ENCODE measurements at places on chromosomes 3 and 15. TPM values are rescaled to one million over a fixed set of nuclear protein-coding genes. Genes with fewer than 3 reads are reported as not detected.

- H3K4me1 ChIP-seq = peaks cover 22% of the 10 kb centered on the region
- DNase-seq = no peak
- no peaks in the 10 kb centered on the region for H3K27me3 ChIP-seq
- no peak overlapping the region for H3K27ac ChIP-seq
Observed at GRCh38 chr15:68643216-68643830, 64.5 kb downstream of the CORO2B start.

- no peak for DNase-seq
- H3K4me3 ChIP-seq = peak overlapping the region; percentile 34
- no peaks in the 10 kb centered on the region for H3K27me3 ChIP-seq
Observed at GRCh38 chr15:85010386-85011159, 28.9 kb downstream of the PDE8A start.

GRCh38 chr3:46214751-46215352 lies 6.7 kb upstream of the CCR1 start:
- H3K27ac ChIP-seq = no peak overlapping the region
- H3K36me3 ChIP-seq = no peaks in the 10 kb centered on the region
- H3K4me1 ChIP-seq = no peaks in the 10 kb centered on the region
- no peak for DNase-seq
- H3K27me3 ChIP-seq = no peaks in the 10 kb centered on the region
- no peak overlapping the region for H3K4me3 ChIP-seq

GRCh38 chr3:155193868-155194267 lies 99.6 kb downstream of the STRIT1 start:
- no peaks in the 10 kb centered on the region for H3K36me3 ChIP-seq
- H3K27ac ChIP-seq = no peak overlapping the region
- no peaks in the 10 kb centered on the region for H3K4me1 ChIP-seq
- no peak overlapping the region for H3K4me3 ChIP-seq
- DNase-seq = no peak

DNA sequence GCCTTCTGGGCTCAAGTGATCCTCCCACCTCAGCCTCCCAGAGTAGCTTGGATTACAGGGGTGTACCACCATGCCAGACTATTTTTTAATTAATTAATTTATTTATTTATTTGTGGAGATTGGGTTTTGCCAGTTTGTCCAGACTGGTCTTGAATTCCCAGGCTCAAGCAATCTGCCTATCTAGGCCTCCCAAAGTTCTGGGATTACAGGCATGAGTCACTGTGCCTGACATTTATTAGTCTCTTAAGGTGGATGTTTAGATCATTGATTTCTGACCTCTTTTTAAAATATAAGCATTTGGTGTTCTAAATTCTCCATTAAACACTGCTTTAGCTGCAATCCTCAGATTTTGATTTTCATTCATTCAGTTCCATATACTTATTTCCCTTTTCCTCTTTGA lies 15.6 kb downstream of the FBXW12 start:
- no peak for DNase-seq
- no peaks in the 10 kb centered on the region for H3K36me3 ChIP-seq
- no peaks in the 10 kb centered on the region for H3K4me1 ChIP-seq
- no peak overlapping the region for H3K27ac ChIP-seq
- H3K27me3 ChIP-seq = no peaks in the 10 kb centered on the region

DNA sequence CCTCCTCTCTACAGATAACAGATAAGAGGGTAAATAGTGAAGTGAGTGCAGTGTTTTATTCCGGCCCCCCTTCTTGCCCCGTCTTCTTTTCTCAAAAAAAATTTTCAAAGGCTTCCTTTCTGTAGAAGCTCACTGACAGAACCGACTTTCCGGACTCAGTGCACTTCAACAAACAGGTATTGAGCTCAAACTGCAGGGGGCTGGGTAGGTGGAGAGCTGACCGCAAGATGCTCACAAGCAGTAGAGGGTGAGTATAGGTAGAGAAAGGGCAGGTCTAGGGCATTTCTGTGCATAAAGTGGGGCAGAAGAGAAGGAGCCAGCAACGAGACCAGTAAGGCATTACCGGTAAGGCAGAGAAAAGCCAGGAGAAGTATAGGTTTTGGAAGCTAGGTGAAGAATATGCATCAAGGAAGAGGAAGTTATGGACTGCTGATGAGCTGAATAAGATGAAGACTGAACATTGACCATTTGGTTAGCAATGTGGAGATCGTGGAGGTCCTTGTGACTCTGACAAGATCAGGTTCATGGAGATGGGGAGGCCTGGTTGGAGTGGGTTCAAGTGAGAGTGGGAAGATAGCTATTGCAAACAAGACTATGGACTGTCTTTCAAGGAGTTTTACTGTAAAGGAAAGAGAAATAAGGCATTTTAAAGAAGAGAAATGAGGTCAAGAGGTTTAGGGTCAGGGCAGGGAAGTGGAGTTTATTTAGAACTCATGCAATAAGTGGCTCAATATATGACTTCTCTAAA lies 97.4 kb downstream of the ST6GAL1 start:
- H3K36me3 ChIP-seq = no peaks in the 10 kb centered on the region
- H3K27ac ChIP-seq = no peak overlapping the region
- H3K27me3 ChIP-seq = no peaks in the 10 kb centered on the region
- H3K4me3 ChIP-seq = no peak overlapping the region
- peaks cover 35% of the 10 kb centered on the region for H3K4me1 ChIP-seq

GRCh38 chr15:31014608-31014925 lies 23.1 kb upstream of the MTMR10 start:
- H3K4me3 ChIP-seq = no peak overlapping the region
- H3K27ac ChIP-seq = no peak overlapping the region
- no peak for DNase-seq
- no peaks in the 10 kb centered on the region for H3K36me3 ChIP-seq
- H3K4me1 ChIP-seq = no peaks in the 10 kb centered on the region

DNA sequence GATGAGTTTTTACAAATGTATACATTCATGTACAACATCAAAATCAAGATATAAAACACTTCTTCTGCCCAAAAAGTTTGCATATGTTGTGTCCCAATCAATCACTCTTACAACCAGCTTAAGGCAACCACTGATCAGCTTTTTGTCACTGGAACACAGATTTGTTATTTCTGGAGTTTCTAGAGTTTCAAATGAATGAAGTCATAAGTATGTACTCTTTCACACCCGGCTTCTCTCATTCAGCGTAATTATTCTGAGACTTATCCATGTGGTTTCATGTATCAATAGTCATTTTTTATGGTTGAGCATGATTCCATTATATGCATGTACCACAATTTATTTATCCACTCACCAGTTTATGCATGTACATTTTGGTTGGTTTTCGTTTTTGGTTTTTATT lies 53.0 kb upstream of the CORO2B start:
- no peak overlapping the region for H3K27ac ChIP-seq
- peaks cover 13% of the 10 kb centered on the region for H3K4me1 ChIP-seq
- H3K36me3 ChIP-seq = no peaks in the 10 kb centered on the region
- no peaks in the 10 kb centered on the region for H3K27me3 ChIP-seq
- H3K4me3 ChIP-seq = no peak overlapping the region

FBXW12 gene
- not detected for total RNA-seq

TLR9 gene
- total RNA-seq = not detected

DNA sequence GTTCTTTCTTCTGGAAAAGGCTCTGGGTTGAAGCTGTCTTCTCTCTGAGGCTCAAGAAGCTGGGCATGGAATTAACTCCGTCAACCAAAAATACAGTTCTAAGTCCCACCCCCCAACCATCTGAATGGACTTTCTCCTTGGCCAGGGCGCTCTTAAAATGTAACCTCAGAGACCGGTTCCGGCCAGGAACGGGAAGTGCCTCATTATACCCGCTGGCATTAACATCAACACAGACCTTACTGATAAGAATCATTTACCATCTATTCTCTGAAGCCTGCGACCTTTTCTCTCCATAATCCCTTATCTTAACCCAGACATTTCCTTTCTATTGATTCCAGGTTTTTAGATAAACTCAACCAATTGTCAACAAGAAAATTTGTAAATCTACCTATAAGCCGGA lies 64.7 kb downstream of the ATP1B3 start:
- H3K27ac ChIP-seq = no peak overlapping the region
- H3K4me3 ChIP-seq = no peak overlapping the region
- no peaks in the 10 kb centered on the region for H3K27me3 ChIP-seq
- peaks cover 7% of the 10 kb centered on the region for H3K4me1 ChIP-seq

- no peaks in the 10 kb centered on the region for H3K36me3 ChIP-seq
- H3K4me3 ChIP-seq = no peak overlapping the region
- no peak for DNase-seq
- H3K4me1 ChIP-seq = no peaks in the 10 kb centered on the region
Observed at GRCh38 chr15:26632500-26632899, 140.4 kb downstream of the GABRB3 start.

DNA sequence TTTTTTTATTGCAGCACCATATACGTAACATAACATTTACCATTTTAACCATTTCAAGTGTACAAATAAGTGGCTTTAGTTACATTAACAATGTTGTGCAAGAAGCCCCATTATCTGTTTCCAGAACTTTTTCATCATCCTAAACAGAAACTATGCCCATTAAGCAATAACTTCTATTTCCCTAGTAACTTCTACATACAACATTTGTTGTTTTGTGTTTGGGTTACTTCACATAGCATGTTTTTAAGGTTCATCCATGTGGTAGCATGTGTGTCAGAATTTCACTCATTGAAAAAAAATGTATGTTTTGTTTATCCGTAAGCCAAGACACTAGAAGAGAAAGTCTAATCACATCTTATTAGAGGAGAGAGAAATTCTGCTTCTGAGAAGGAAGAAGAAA lies 450.5 kb upstream of the PDZRN3 start:
- H3K4me1 ChIP-seq = no peaks in the 10 kb centered on the region
- no peaks in the 10 kb centered on the region for H3K36me3 ChIP-seq
- H3K27me3 ChIP-seq = no peaks in the 10 kb centered on the region

CACNA2D3 gene
- 3.2 TPM for total RNA-seq

GRCh38 chr3:16432714-16433113 lies 80.8 kb downstream of the RFTN1 start:
- H3K27ac ChIP-seq = no peak overlapping the region
- no peaks in the 10 kb centered on the region for H3K36me3 ChIP-seq
- H3K4me3 ChIP-seq = no peak overlapping the region
- no peaks in the 10 kb centered on the region for H3K27me3 ChIP-seq
- H3K4me1 ChIP-seq = peaks cover 18% of the 10 kb centered on the region
- DNase-seq = no peak

GRCh38 chr15:25508369-25509002 lies 69.7 kb upstream of the UBE3A start:
- no peak overlapping the region for H3K4me3 ChIP-seq
- H3K36me3 ChIP-seq = no peaks in the 10 kb centered on the region
- no peaks in the 10 kb centered on the region for H3K27me3 ChIP-seq
- peaks cover 28% of the 10 kb centered on the region for H3K4me1 ChIP-seq

GRCh38 chr3:129812589-129812988 lies 80.9 kb downstream of the TMCC1 start:
- H3K4me3 ChIP-seq = no peak overlapping the region
- no peaks in the 10 kb centered on the region for H3K27me3 ChIP-seq
- no peaks in the 10 kb centered on the region for H3K4me1 ChIP-seq
- no peak for DNase-seq
- no peak overlapping the region for H3K27ac ChIP-seq
- no peaks in the 10 kb centered on the region for H3K36me3 ChIP-seq

GRCh38 chr15:47397655-47398054 lies 319.6 kb upstream of the SEMA6D start:
- no peak overlapping the region for H3K27ac ChIP-seq
- H3K36me3 ChIP-seq = no peaks in the 10 kb centered on the region
- H3K4me1 ChIP-seq = no peaks in the 10 kb centered on the region
- no peak overlapping the region for H3K4me3 ChIP-seq

DNA sequence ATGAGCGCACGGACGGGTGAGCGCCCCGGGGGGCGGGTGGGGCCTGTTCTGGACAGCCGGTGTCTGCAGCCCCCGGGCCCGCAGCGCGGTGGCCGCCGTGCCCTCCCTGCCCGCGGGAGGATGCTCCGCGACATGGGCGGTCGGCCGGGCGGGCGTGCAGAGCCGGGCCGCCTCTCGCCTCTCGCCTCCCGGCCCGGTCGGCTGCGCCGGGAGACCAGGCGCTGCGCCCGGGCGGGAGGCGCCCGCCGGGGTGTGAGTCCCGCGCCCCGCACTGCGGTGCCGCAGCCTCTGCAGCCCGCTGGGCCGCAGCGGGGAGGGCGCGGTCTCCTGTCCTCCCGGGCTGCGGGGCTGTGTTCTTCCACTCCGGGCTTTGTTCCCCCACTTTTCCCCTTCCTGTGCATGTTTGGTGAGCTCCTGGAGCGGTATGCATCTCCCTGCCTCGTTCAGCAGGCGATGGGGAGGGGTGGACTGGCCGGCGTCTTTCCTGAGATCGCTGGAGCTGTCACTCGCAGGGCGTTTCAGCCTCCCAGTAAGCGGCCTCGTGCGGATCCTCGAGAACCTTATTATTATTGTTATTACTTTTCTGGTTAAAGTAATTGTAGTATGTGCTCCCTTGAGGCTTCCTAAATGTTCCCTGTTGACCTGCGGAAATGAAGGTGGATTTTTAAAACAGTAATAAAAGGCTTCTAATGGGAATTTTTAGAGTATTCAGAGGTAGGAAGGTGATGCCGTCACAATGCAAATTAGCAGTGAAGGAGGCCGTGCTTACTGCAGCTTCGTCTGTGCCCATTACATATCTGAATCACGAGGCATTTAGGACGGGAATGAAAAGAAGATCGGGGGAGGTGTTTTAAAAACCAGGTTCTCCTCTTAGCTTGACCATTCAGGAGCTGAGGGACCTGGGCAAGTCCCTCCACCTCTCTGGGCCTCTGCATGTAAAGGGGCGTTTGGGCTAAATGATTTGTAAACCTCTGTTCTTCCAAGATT lies 593 bp downstream of the TMOD2 start:
- H3K4me1 ChIP-seq = peaks cover 15% of the 10 kb centered on the region
- DNase-seq = no peak
- H3K27me3 ChIP-seq = no peaks in the 10 kb centered on the region
- no peaks in the 10 kb centered on the region for H3K36me3 ChIP-seq
- H3K4me3 ChIP-seq = peak overlapping the region; percentile 82

TRPM1 gene
- total RNA-seq = not detected

GRCh38 chr15:80157215-80157614 lies 4.4 kb downstream of the FAH start:
- DNase-seq = no peak
- no peak overlapping the region for H3K4me3 ChIP-seq
- peaks cover 24% of the 10 kb centered on the region for H3K36me3 ChIP-seq
- H3K27ac ChIP-seq = no peak overlapping the region
- no peaks in the 10 kb centered on the region for H3K27me3 ChIP-seq

- no peaks in the 10 kb centered on the region for H3K4me1 ChIP-seq
- DNase-seq = no peak
- peaks cover 17% of the 10 kb centered on the region for H3K36me3 ChIP-seq
- H3K4me3 ChIP-seq = no peak overlapping the region
Observed at GRCh38 chr15:42286445-42287029, 13.3 kb upstream of the TMEM87A start.

- no peaks in the 10 kb centered on the region for H3K36me3 ChIP-seq
- H3K4me3 ChIP-seq = no peak overlapping the region
- no peak for DNase-seq
- no peak overlapping the region for H3K27ac ChIP-seq
Observed at GRCh38 chr15:67732671-67733374, 92.5 kb upstream of the SKOR1 start.

GOLGA6L10 gene
- 3.1 TPM for total RNA-seq

- no peaks in the 10 kb centered on the region for H3K36me3 ChIP-seq
- no peak overlapping the region for H3K4me3 ChIP-seq
- peaks cover 25% of the 10 kb centered on the region for H3K4me1 ChIP-seq
- peak overlapping the region; percentile 68 for H3K27ac ChIP-seq
Observed at GRCh38 chr15:99474909-99475753, 90.7 kb upstream of the MEF2A start.

- no peak overlapping the region for H3K4me3 ChIP-seq
- H3K4me1 ChIP-seq = peaks cover 15% of the 10 kb centered on the region
- no peak for DNase-seq
- no peaks in the 10 kb centered on the region for H3K27me3 ChIP-seq
- H3K27ac ChIP-seq = no peak overlapping the region
Observed at GRCh38 chr15:47588958-47589357, 128.3 kb upstream of the SEMA6D start.

LDHAL6B gene
- total RNA-seq = not detected

RGMA gene
- total RNA-seq = 22.1 TPM

Data from thoracic aorta (tissue), 2 donors.